ENCODE measurements at places on chromosomes 13 and 19.

DNA sequence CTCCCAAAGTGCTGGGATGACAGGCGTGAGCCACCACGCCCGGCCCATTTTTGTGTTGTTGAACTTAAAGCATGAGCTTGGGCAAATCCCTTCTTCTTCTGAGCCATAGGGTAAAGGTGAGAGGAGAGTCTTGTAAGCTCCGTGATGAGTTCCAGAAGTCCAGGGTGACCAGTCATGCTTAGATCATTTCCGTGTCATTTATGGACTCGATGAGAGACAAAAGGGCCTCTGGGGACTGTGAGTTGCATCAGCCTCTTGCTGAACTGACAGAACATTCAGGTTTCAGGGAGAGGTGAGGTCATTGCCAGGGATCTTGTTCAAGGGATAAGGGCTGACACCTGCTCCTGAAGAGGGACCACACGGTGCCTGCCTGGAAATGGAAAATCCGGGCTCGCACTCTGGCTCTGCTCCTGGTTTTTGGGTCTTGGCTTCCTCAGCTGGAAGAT is 53.6 kb downstream of the GADD45B start:
- no peak for DNase-seq

- no peak for DNase-seq
Observed at GRCh38 chr13:71869274-71869673, 2.3 kb upstream of the DACH1 start.

DNA sequence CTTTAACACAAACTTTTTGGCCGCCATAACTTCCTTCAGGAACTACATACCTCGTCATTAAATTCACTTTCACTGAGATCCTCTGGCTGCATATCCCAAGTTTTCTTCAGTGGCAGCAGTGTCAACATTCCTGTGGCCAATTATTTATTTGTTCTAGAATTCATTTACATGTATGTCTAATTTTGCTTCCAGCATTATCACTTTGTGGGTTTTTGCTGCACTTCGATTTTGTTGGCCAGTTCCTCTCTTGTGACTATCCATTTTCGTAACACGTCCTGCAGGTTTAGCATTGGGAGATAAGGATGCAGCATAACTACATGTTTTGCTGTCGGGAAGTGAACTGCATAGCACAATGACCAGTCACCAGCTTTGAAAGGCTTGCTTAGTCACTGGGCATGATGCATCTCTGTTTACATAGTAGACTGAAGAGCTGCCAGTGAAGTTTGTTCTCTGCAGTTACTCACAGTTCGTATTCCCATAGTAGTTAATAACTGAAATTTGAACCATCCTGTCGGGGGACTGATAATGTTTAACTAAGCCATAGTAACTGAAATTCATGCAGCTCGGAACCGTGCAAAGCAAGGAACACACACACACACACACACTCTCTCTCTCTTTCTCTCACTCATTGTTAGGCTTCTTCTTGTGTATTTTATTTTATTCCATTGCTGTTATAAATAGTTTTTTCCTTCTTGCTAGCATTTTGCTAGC is 28.3 kb downstream of the ZNF507 start:
- no peak for DNase-seq

- no peak for DNase-seq
Observed at GRCh38 chr13:91785431-91786119, 387.2 kb downstream of the GPC5 start.

- DNase-seq = no peak
Observed at GRCh38 chr19:10583036-10583776, 3.9 kb downstream of the AP1M2 start.

DNA sequence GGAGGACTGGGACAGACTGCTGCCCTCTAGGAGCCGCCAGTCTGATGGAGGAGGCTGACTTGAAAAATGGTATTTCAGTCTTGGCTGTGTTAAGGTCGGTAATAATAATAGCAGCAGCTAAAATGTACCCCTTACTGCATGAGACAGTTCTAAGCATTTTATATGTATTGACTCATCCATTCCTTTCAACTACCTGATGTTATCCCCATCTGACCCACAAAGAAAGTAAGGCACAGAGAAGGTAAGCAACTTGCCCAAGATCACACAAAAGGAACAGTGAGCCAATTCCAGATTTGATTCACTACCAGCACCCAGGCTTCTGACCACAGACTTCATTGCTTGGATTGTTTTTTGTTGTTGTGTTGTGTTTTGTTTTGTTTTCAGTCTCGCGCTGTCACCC is 4.0 kb downstream of the NCAN start:
- no peak for DNase-seq

DNA sequence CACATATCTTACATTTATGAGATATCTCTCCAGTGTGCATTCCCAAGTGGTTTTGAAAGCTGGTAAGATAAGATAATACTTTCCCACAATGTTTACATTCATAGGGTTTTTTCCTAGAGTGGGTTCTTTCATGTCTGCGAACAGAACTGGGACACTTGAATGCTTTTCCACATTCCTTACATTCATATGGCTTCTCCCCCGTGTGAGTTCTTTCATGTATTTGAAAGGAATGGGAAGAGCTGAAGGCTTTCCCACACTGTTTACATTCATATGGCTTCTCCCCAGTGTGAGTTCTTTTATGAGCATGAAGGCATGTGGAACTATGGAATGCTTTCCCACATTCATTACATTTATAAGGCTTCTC is 19.7 kb downstream of the ZNF433 start:
- DNase-seq = no peak

DNA sequence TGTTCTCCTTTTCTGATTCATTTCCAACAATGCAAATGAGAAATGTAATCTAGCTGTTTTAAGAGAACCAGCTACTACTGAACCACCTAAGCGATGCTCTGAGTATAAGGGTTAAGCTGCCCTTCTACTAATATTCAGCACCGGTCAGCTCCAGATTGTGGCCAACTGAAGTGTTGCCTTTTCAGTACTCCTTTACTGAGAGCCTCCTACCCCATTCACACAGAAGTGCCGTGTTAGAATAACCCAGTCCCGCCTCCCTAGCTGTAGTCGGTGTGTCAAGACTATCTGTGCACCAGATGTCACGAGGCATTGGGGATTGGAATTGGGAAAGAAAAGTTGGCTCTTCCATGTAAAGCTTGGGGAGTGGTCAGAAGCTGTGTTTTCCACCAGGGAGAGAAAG is 45.4 kb downstream of the FAM124A start:
- no peak for DNase-seq

- no peak for DNase-seq
Observed at GRCh38 chr19:10467104-10467706, 36.0 kb downstream of the KEAP1 start.

- no peak for DNase-seq
Observed at GRCh38 chr13:46631179-46631542, 78.2 kb downstream of the LRCH1 start.

DNA sequence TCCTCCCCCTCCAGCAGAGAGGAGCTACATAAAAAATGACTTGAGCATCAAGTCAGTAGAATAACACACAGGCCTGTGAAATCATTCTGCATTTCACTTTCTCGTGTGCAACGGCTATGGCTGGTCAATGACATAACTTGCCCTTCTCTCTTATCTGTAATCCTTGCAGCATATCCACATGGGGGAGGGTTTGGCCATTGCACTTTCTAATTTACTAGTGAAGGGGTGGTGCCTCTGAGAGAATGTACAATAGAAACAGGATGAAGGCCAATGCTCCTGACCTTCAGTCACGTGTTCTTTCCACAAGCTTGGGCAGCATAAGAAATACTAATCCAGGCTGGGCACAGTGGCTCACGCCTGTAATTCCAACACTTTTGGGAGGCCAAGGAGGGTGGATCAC is 641.0 kb upstream of the ARGLU1 start:
- no peak for DNase-seq

- no peak for DNase-seq
Observed at GRCh38 chr13:32790731-32791130, 204.5 kb downstream of the PDS5B start.

DNA sequence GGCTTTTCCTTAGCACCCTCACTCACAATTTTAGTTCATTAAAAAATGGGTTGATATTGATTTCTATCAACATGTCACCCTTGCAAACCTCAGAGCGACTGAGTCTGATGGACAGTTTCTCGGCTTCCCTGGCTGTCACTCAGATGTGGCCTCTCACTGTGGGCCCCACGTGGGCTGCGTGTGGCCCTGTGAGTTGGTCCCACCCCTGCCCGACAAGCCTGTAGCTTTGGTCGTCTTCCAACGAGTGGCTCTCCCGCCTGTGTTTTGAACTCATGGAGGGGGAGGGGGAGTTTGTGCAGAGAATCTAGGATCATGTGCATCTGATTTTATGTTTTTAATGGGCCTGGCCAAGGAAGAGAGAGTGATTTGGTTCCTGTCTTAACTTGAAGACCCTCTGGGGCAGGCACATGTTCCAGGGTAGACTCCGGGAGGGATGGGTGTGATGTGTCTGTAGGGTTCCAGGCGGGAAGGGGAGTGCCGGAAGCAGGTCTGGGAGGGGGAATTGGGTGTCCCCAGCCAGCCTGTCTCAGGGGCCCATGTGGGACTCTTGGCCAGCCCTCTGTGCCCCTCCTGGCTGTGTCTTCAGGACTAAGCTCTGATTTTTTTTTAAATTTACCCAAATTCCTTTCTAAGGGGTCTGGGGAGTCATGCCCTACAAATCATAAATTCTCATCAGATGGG is 18.9 kb downstream of the ATP11A start:
- no peak for DNase-seq

GRCh38 chr13:37716420-37717195 is 118.0 kb upstream of the POSTN start:
- no peak for DNase-seq

- no peak for DNase-seq
Observed at GRCh38 chr19:20503476-20503875, 62.1 kb downstream of the ZNF737 start.

- DNase-seq = no peak
Observed at GRCh38 chr13:111539252-111539651, 218.8 kb downstream of the TEX29 start.

GRCh38 chr19:12833738-12834565 is 427 bp downstream of the RTBDN start:
- no peak for DNase-seq

DNA sequence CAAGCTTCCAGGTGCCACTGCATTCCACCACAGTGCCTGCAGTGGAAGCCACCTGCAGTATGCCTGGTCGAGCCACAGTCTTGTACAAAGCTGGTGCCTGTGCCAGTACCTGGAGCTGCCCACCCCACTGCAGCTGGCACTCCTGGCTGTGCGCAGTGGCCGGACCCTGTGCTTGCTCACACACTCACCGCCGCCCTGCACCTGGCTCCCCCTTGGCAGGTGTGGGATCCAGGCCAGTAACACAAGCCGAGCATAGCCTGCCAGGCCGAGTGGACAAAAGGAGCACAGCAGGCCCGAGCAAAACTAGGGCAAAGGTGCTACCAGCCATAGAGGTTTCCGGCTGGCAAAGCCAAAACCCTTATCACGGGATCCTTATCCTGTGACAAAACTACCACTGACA is 18.5 kb downstream of the UGGT2 start:
- no peak for DNase-seq

DNA sequence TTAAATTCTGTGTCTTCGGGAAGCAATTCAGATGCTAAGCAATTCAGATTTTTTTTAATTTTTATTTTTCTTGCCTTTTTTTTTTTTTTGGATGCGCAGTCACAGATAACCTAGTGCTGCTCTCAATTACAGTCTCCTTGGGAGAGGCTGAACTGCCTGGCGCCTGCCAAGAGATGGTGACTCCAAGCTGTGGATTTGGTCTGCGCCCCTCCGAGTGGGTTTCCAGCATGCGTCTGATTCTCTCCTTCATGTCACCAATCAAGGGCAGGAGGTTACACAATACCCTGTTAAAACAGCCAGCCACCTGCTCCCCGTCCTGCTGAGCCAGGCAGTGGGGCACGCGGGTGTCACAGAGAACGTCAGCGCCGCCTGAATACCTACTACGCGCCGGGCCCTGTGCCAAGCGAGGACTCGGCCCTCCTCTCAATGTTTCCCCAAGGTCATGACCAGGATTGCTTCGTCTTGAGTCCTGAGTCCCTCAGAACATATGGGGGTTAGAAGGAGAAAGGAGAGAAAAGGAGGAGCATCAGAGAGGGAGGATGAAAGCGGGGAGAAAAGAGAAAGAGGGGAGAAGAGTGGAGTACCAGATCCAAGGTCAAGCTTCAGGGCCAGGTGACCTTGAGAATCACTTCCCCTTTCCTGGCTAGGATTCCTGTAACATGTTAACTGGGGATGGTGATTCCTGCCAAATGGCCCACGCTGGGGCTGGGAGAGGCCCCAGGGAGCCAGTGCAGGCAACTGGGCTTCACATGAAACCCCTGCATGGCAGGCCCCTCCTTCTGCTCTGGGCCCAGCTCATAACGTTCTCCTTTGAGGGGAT is 213.6 kb downstream of the URI1 start:
- DNase-seq = no peak

GRCh38 chr19:3809881-3810707 is 23.9 kb upstream of the MATK start:
- DNase-seq = no peak

DNA sequence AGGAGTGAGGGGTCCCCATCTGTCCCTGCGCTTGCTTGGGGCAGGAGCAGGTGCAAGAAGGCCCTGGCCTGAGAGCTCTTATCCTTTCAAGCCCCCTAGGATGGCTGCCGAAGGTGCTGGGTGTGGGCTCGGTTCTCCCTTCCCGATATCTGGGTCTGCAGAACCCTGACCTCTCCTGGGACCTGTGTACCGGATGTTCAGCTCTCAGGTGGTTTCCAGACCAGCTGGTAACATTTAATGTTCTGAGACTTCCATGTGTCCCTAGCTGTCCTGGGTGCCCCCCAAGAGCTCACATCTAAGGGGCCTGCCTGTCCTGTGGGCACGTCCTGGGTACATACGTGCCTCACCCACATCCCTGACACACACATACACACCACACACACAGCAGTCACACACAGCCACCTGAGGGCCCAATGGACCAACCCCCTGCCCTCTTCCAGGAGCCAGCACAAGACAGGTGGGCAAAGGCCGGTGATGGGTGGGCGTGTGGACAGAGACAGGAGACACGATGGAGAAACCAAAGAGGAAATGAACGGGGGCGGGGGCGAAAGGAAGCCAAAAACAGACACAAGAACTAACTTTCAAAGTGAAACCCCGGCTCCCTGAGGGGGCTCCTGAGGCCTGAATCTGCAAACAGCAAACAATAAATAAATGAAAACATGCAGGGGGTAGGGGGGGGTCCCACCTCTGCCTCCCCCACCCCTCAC is 124.3 kb downstream of the PTPRS start:
- no peak for DNase-seq

- DNase-seq = no peak
Observed at GRCh38 chr13:80633251-80633650, 292.3 kb upstream of the SPRY2 start.

Measured in activated T-cell treated with anti-CD3 and anti-CD28 coated beads for 1 hour (primary cell).